ENCODE measurements at places on chromosomes 7 and 10.

DNA sequence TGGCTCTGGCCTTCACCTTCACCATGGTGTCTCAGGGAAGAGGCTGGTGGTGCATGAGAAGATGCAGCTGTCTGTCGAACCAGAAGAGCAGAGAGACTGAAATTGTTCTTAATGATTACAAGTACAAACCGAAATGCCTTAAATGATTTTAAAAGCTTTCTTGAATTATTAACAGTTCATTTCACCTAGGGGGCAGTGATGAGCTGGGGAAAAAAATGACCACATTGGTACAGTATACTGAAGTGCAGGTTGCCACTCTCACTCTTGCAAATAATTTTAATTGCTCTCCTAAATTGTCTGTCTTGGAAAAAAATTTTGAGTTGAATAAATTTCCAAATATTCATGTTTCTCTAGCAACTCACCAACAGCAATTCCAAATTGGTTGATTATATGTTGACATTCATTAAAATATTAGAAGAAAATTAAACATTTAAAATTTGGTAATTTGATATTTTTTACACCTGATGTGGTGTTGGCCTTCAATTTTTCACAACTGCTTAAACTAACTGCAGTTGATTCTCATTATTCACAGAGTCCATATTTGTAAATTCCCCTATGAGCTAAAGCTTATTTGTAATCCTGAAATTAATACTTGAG, 692.6 kb downstream of the ZWINT start:
- no peak for DNase-seq

DNA sequence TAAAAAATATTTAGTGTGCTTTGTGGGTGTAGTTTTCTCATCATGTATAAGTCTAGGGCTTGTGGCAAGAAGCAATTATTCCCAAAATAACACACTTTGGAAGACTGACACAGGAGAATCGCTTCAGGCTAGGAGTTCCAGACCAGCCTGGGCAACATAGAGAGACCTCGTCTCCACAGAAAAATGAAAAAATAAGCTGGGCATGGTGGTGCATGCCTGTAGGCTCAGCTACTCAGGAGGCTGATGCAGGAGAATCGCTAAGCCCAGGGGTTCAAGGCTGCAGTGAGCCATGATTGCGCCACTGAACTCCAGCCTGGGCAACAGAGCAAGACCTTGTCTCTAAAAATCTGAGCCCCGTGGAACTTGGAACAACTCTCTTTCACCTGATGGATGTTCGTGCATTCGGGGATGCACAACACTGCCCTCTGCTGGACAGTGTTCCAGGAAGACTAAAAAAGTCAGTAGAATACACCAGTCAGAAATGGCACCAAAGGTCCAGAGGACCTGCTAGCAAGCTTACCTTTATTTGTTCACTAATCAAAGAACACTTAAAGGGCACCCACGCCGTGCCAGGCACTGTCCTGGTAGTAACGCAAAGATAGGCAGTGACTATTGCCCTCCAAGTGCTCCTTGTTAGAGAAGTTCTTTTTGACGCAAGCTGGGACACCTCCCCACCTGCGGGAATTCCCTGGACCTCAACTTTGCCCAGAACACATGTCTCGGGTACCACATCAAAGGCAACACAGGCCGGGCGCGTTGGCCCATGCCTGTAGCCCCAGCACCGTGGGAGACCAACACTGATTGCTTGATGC, 81.9 kb upstream of the CALN1 start:
- peak; percentile 88 for DNase-seq

DNA sequence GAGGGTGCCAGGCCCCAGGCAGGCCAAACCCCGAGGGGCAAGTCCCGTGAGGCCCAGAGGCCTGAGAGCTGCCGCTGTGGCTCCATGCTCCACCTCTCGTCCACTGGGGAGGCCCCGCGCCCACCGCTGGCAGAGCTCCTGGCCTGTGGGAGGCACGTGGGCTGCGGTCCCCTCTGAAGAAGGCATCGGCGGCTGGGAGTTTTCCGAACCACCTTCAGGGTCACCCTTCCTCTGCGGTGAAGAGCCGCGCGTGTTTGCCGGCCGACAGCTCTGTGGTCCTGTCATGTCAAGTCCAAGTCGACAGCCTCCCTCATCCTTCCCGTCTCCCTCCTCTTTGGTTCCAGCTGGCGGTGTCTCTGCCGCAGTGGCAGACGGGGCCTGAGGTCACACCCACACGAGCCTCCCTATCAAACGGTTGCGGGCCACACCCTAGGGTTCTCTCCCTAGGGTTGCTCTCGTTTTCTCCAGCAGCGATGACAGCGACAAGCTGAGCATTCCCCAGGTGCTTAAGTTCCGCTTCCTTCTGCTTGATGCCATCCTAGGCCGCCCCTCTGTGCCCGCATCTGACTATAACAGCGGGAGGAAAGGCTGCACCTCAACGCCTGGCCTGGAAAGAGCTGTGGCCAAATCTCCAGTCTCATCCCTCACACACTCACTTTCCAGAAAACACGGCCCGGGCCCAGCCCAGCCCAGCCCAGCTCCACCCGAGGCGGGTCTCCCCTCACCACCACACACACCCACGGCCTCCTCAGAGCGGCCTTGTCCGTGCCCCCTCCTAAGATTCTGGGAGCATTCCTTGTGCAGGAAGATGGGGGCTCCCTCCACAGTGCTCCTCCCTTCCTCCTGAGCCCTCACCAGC, 185.0 kb downstream of the ELFN1 start:
- DNase-seq = no peak

GRCh38 chr7:100568176-100568895, 5.4 kb downstream of the SAP25 start:
- DNase-seq = no peak

DNA sequence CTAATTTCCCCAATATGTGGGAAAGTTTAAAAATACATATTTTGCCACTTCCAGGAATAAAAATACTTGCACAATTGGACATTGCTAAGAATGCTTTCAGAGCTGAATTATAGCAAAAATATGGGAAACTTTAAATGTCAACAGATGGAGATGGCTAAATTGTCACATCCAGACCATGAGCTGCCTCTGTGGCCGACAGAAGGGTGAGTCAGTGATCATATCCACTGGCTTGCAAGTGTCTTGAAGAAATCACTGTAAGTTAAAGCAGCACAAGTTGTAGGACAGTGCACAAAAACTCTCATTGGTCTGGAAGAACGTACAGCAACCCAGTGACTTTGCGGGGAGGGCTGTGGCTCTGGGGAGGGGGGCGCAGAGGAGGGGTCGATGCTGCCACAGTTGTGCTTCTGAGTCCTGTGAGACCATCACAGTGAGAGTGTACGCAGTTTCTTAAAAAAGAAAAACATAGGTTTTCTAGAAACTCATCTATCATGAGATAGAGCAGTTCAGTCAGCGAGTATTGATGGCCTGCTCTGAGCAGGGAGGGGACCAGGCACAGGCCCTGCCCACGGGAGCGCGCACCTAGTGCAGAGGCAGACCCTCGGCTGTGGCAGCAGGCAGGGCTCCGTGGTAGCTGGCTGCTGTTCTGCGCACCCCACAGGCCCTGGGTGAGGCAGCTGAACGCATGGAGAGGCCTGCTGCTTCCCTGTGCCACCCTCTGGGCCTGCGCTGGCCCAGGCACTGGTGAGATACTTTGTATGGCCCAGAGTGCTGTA, 25.5 kb downstream of the LRRC27 start:
- DNase-seq = no peak

DNA sequence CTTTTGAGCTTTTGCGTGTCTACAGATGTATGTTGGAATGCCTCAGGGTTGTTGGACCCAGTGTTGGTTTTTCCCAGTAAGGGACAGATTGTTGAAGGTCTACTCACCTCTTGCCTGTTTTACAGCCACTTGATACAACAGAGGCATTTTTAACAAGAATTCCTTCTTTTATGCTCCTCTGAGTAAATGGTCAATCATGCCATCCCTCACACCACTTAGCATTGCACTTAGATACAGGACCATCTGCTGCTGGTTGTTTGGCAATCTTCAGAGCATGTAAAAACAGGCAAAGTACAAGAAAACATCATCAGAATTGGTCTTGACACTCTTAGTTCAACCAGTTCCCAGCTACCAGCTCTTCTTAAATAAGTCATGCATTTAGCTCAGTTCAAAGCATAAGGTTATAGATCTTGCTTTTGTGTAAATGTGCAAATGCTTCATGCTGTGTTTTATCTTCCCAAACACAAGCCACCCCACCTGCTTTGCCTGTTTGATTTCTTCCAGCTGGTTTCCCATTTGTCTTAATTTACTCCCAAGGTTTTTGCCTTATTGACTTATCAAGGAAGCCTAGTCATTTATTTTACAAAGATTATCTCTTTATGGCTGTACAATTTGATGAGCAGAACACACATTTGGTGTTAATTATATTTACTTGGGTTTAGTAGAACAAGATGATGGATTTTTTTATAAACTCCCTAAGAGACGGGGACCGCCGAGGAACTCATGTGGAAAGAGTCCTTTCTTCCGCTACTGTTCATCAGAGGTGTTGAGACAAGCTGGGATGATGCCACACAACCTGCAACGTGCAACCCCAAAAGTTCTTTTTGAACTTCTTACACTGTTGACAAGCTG, 136.6 kb downstream of the AHR start:
- DNase-seq = peak; percentile 64

DNA sequence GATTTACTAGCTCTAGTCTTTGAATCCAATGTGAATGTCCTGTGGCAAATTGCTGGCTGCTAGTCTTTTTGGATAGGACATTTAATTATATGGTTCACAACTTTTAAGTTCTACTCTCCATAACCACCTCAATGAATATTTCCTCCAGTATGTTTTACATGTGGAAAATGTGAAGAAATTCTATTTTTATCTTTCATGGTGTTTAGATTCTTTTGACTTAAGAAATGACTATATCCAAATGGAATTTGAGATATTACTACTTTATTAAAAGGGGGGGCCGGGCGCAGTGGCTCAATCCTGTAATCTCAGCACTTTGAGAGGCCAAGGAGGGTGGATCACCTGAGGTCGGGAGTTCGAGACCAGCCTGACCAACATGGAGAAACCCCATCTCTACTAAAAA, 202.0 kb downstream of the ARL4A start:
- DNase-seq = no peak

DNA sequence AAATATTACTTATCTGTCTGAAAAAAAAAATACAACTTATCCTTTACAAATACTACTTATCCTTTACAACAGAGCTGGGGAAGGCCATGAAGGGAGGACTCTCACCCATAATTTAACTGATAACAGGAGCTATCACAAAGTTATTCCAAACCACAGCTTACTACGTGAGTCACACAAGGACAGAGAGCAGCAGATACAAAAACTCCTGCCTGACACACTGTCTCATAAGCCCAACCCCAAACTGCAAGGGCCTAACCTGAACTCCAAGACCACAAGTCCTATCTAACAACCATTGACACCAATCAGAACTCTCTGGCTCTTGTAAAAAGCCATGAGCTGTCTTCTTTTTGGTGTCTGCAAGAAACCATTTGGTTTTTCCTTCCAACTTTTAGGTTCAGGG, 28.5 kb upstream of the CXCL12 start:
- no peak for DNase-seq

DNA sequence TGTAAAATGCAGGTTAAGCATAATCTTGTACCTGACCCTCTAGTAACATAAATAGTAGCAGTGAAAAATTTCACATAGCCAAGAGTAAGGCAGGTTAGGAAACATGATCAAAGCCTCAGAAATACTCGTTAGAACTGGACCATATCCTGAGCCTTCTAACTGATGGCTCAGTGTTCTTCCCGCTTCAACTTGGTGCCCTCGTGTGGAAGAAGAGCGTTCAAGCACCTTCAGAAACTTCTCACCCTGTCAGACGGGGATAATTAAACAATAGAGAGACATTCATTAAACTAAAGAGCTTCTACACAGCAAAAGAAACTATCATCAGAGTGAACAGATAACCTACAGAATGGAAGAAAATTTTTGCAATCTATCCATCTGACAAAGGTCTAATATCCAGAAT, 124.5 kb downstream of the MYOF start:
- peak; percentile 72 for DNase-seq

DNA sequence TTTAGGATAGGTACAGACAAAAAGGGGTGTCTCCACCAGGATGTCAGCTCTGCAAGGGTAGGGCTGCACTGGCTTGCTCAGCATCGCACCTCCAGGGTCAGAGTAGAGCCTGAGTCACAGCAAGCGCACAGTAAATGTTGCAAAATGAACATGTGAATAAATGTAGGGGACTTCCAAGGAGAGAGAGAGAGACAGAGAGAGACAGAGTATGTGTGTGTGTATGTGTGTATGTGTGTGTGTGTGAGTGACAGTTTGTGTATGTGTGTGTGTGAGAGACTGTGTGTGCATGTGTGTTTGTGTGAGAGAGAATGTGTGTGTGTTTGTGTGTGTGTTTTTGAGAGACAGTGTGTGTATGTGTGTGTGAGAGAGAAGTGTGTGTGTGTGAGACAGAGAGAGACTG, 163.3 kb downstream of the RPS24 start:
- no peak for DNase-seq

GRCh38 chr7:110719741-110720140, 371.2 kb upstream of the LRRN3 start:
- no peak for DNase-seq

GRCh38 chr7:99393355-99394187, 14.8 kb downstream of the PDAP1 start:
- peak; percentile 80 for DNase-seq

DNA sequence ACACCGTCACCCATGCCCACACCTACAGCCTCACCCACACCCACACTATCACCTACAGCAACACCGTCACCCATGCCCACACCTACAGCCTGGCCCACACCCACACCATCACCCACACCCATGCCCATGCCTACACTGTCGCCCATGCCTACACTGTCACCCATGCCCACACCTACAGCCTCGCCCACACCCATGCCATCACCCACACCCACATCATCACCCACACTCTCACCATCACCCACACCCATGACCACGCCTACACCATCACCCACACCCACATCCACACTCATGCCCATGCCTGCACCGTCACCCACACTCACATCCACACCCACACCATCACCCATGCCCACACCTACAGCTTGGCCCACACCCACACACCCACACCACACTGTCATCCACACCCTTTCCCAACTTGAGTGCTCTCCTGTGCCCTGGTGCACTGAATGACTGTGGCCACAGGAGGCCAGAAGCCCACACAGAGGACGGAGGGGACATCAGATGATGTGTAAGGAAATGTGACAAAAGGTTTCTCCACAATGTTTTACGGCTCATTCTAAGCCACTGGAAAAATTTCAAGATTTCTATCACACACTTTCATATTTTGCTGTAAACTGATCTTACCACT, 153.3 kb downstream of the WDR37 start:
- DNase-seq = no peak

GRCh38 chr10:75294031-75294437, 58.3 kb upstream of the COMTD1 start:
- no peak for DNase-seq

- DNase-seq = no peak
Measured at GRCh38 chr10:69955211-69955805, 97.3 kb upstream of the MACROH2A2 start.

- DNase-seq = no peak
Measured at GRCh38 chr7:2812831-2813230, 31.3 kb downstream of the GNA12 start.

- DNase-seq = no peak
Measured at GRCh38 chr7:55063633-55064032, 44.8 kb downstream of the EGFR start.

GRCh38 chr7:126443951-126444350, 808.8 kb downstream of the GRM8 start:
- DNase-seq = no peak

- DNase-seq = no peak
Measured at GRCh38 chr7:46449743-46450142, 528.7 kb upstream of the IGFBP3 start.

Measured in eye (tissue), 1 donor.